Retinal pigment epithelial cell (primary cell): ENCODE measurements at places on chromosomes 2 and 18.

GRCh38 chr2:230751062-230751461 is 38.4 kb downstream of the CAB39 start:
- DNase-seq, result no peak

DNA sequence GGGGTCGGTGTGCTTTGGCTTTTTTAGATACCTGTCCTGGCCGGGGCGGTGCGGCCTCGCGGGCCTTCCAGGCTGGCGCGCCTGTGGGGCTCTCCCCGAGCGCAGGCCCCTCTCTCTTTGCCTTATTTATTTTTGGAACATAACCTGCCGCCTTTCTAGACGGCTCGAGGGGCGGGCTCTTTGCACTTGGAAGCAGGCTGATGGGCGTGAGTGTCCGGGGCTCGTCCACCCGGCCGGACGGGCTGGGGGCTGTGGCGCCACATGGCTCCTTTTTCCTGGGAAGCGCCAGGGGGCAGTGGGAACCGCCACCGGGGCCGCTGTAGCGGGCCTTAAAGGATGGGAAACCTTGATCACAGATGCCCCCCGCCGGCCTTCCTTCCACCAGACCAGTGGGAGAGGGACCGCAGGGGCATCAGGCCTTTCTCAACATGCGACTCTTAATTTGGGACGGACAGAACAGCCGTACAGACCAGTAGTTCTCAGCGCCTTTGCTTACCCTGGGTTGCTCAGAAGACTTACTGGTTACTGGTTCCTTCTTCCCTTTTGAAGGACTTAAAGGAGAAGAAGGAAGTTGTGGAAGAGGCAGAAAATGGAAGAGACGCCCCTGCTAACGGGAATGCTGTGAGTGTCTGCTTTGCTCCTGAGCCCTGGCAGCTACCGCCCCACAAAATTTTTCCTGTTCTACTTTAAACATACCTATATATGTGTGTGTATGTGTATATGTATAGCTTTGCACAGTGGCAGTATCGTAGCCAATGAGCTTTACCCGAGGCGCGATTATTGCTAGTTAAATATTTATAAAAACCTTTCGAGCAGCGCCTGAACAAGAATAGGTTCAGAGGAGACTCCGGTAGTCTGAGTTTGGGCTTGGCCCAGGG is 2.7 kb downstream of the PTMA start:
- DNase-seq, result no peak

DNA sequence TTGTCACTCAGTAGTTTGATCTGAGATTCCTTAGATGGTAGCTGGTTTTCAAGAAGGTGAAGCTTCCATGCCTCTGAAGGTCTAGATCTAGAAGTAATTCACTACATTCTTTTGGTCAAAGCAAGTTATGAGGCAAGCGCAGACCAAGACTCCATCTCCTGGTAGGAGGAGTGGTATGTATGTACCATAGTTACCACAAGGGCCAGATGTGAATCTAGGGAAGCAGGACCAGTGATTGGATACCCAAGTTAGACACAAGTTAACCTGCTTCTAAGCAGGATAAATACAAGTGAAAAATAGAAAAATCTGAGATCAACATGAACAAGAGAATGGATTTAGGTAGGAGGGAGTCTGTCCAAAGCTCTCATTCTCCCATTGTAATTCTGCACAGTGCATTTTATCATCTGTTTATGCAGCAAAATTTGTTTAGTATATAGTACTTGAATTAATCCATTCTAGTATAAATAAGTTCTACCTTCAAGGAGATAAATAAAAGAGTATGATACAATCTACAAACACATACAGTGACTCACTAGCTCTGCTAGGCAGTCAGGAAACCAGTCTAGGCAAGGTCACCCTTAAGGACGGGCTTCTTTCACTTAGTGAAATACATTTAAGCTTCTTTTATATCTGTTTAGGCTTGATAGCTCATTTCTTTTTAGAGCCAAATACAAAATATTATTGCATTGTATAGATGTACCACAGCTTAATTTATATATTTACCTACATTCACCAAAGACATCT is 14.2 kb upstream of the DOCK10 start:
- DNase-seq, result no peak

- DNase-seq, result no peak
These were observed 2045.3 kb upstream of the PIK3C3 start for GRCh38 chr18:39909706-39910105.

GRCh38 chr2:172597176-172597842 is 41.4 kb downstream of the PDK1 start:
- DNase-seq, result no peak

DNA sequence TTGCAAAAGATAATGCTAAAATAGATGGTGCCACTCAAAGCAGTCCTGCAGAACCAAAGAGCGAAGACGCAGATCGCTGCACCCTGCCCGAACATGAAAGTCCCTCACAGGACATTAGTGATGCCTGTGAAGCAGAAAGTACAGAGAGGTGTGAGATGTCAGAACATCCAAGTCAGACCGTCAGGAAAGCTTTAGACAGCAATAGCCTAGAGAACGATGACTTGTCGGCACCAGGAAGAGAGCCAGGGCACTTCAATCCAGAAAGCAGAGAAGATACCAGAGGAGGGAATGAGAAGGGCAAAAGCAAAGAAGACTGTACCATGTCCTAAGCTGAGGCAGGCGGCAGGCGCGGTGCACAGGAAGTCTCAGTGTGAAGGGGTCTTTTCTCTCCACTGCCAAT is 34.8 kb upstream of the RBM44 start:
- no peak for DNase-seq

- DNase-seq, result no peak
These were observed 319.9 kb downstream of the CMPK2 start for GRCh38 chr2:6545795-6546194.

DNA sequence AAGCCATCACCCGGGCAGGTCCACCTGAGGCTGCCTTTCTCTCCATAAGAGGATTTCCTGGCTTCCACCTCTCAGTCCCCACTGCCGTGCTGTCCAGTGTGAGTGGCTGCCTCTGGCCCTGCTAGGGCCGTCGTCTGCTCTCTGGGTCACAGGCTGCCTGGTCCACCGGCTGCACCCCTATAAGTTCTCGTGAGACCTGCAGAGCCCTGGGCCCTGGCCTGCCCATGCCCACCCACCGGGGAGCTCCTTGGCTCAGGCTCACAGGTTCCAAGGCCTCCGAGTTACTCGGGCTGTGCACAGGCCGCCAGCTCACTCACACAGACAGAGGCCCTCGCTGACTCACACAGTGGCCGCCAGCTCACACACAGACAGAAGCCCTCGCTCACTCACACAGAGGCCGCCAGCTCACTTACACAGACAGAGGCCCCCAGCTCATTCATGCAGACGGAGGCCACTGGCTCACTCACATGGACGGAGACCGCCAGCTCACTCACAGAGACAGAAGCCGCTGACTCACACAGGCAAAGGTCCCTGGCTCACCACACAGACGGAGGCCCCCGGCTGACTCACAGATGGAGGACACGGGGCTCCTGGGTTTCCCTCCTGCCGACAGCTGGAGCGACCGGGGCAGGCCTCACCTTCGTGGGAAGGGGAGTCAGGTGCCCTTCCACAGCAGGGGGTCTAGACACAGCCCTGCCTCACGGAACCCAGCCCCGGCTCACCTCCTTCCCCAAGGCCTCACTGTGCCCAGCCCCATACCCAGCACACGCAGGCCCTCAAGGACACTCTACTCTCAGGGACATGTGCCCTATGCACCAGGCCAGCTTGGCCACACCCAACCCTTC is 334.1 kb upstream of the MYT1L start:
- DNase-seq, result peak; percentile 64

- DNase-seq, result no peak
These were observed 260.6 kb upstream of the NCKAP5 start for GRCh38 chr2:133828913-133829312.

- DNase-seq, result no peak
These were observed 118.4 kb downstream of the ALK start for GRCh38 chr2:29802986-29803385.

- DNase-seq, result no peak
These were observed 180.0 kb upstream of the TPO start for GRCh38 chr2:1233281-1233680.

DNA sequence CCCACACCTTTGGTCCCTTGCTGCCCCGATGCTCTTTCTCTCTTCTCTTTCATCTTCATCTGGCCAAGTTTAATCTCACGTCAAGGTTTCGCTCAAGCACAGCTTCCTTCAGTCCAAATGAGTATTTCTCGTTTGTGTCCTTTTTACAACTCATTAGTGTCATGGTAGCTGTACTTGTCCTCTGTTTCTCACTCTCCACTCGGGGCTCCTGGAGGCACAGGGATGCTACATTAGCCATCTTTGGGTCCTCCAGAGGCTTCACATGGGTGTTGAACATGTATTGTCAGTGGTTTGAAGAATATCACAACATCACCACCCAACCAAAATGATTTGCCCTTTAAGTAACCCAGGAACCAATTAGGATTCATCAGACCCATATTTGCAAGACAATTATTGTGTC is 30.4 kb downstream of the MYCN start:
- DNase-seq, result no peak

DNA sequence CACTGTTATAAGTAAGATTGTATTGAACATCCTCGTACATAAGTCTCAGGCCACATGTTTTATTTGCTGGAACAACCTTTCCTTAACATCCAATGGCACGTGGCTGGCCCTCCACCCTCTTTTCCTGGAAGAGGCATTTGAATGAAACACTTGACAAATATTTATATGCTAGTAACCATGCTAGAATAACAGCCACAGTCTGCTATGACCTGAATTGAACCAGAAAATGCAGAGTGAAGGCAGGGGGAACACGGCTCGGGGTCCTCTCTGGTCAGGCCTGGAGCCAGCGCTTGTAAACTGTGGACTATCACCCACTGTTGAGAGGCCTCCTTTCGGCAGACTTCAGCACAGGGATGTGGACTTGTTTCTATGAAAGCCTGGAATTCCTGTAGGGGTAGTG is 198.2 kb upstream of the COPS8 start:
- no peak for DNase-seq

GRCh38 chr2:45439788-45440773 is 171.0 kb downstream of the SRBD1 start:
- no peak for DNase-seq

GRCh38 chr18:23920054-23920453 is 94.5 kb upstream of the TTC39C start:
- DNase-seq, result no peak

- no peak for DNase-seq
These were observed 140.3 kb downstream of the GALNT14 start for GRCh38 chr2:30997979-30998378.

DNA sequence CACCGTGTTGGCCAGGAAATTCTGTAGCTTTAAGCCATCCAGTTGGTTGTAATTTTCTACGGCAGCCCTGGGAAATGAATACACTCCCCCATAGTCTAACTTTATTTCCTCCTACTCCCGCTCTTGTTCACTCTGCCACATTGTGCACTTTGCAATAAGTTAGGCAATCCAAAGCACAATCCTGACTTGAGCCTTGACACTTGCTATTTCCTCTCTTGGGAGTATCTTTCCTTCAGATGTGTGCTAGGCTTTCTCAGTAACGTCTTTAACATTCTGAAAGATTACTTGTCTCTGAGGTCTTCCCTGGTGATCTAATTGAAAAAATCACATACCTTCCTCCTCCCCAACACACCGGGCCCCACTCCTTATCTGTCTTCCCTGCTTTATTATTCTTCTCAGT is 65.9 kb upstream of the RAB27B start:
- DNase-seq, result no peak

DNA sequence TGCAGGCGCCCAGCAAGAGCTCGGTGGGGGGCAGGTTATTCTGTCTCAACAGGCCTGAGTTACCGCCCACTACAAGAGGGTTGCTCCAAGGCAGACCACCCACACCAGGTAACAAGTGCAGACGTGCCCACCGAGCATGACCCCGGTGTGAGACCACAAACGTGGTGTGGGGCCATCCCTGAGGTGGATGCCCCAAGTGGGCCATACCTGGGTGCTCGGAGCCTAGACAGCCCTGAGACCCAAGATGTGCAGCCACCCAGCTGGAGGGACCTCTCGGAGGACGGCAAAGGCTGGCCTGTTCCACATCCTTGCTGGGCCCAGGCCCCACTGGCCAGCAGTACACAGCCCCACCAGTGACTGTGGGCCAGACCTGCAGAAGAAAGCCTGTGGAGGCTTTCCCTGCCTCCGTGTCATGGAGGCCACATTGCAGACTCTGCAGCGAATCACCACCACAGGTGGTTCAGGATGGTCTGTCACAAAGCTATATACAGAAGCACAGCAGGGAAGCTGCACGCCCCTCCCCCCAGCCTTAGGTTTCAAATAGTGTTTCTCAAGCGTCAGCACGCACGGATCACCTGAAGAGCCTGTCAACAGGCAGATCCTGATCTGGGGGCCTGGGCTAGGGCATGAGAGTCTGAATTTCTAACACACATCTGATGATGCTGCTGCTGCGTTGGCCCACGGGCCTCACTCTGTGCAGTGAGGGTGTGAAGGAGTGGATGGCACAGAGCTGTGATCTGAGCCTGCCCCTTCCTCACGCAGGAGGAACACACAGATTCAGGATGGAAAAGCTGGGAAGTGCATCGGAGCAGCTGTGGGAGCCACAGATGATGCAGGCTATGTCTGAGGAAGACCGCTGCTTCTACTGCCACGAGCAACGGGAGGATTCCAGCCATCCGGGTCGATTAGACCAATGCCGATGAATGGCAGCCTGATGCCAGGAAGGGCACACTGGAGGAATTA is 96.8 kb downstream of the UXS1 start:
- DNase-seq, result no peak

DNA sequence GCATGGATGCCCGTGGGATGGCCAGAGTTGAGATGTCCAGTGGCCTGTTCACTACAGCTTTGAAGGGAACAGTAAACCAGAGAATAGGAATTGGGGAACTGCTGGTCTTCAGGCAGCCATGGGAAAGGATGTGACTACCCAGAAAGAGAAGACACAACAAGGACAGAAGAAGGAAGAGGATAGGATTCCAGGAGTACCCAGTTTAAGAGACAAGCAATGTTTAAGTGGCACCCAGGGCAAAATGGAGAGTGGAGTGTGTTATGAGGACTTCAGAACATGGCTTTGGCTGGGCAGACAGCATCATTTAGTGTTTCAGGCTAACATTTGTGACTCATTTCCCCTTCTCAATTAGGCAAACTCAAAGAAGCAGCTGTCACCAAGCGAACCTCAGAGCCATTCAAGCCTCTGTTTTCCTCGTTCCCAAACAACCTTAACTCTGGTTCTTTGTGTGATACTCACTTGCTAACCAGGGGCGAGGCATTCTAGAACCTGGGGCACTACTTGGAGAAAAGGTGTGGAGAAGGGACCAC is 4.0 kb upstream of the FAM124B start:
- no peak for DNase-seq

GRCh38 chr2:177338177-177338721 is 54.3 kb upstream of the AGPS start:
- peak; percentile 53 for DNase-seq
